ENCODE measurements at places on chromosomes 6 and 20.

GRCh38 chr6:112286010-112286409 lies 31.6 kb upstream of the LAMA4 start:
- no peak for DNase-seq

DNA sequence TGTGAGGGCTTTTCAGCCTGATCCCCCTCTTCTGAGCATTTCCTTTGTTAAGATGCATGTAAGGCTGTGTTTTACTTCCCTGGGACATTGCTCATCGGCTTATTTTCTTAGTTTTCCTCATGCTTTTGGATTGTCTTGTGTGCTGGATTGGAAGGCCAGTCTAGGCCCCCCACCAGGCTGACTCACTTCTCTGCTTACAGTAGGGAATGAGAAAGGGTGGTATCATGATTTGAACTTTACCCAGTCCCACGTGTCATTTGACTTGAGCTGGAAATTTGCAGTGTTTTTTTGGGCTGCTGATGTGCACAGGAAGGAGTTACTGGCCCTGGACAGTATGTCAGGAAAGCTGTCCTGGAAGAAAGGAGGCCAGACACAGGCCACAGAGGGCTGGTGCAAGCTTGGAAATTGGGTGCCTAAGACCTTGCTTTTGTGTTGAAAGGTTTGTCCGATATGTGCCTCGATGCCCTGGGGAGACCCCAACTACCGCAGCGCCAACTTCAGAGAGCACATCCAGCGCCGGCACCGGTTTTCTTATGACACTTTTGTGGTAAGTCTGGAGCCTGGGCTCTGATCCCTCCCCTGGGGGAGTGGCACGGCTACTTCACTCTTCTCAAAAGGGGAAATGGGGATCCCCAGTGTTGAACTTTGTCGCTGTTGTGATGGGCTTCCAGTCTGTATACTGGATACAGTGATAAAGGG lies 12.8 kb downstream of the RNF114 start:
- no peak for DNase-seq

DNA sequence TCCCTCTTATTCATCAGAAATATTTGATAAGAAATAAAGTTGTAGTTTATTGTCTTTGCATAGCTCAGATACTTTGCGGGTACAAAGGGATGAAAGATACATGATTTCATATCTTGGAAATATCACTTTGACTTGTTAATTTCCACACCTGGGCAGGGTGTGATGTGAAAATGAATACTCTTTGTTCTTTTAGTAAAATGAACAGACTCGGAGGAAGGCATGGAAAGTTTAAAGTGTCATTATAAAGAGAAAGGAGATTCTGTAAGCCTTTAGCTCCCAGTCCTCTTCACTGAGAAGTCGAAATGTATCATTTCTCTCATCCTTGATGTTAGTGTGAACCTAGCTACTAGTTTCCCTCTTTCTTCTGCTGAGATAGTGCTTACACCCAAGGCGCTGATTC lies 36.7 kb upstream of the AKIRIN2 start:
- no peak for DNase-seq

- DNase-seq = no peak
Observed at GRCh38 chr20:54176610-54177009, 2.8 kb upstream of the CYP24A1 start.

Measured in foreskin melanocyte (primary cell).